ENCODE measurements at places on chromosomes 11 and 22.

GRCh38 chr11:30196400-30197206 is 34.2 kb upstream of the FSHB start:
- DNase-seq, result no peak

- DNase-seq, result peak; percentile 92
Observed at GRCh38 chr11:128407962-128408361, 179.4 kb downstream of the ETS1 start.

GRCh38 chr22:28237112-28237511 is 318.1 kb upstream of the PITPNB start:
- no peak for DNase-seq

DNA sequence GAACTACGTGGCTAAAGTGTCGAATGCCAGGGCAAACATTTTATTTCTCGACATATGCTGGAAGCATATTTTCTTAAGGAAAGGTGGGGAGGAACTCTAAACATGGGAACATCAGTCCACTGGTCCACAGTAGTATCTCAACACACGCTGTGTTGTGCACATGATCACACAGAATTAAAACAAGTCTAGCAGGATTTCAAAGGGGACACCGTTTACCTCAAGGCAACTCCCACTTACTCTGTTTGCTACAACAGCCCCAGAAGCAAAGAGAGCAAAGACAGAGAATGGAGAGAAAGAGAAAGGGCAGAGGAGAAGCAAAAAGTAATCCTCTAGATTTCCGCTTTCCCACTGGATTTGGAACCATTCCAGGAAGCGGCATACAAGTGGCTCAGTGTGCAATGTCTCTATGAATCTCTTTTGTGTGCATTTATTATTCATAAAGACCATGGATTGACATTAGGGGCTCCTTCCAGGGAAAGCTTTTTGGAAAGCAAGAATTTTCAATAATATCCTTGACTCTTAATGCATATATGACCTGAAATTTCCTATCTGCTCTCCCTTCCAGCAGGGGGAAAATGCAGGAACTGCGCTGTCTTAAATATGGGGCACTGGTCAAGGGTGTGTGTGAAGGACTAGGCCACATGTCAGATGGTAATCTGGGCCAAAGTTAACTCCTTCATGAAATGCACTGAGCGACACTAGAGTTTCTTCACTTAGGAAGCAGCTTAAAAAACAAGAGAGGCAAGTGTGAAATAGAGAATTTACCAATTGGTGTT is 34.8 kb upstream of the CCDC34 start:
- no peak for DNase-seq

DNA sequence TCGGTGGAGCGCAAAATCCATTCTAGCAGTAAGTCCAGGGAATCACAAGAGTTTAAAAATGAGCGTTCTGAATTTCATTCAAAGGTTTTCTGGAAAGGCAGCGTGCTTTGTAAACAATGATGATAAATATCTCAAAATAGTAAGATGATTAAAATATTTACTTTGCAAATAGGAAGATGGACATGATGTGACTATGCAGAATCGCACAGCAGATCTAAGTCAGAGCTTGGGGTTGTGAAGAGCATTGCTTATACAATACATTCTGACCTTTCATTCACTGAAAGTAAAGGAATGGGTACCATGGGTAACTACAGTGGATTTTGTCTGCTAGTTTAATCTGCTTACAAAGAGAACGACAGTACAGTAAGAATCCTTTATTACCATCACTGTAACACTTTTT is 77.5 kb downstream of the PPP6R3 start:
- no peak for DNase-seq

- DNase-seq, result no peak
Observed at GRCh38 chr11:83709434-83709833, 423.3 kb upstream of the CCDC90B start.

- DNase-seq, result no peak
Observed at GRCh38 chr11:112538534-112539280, 278.0 kb upstream of the PLET1 start.

DNA sequence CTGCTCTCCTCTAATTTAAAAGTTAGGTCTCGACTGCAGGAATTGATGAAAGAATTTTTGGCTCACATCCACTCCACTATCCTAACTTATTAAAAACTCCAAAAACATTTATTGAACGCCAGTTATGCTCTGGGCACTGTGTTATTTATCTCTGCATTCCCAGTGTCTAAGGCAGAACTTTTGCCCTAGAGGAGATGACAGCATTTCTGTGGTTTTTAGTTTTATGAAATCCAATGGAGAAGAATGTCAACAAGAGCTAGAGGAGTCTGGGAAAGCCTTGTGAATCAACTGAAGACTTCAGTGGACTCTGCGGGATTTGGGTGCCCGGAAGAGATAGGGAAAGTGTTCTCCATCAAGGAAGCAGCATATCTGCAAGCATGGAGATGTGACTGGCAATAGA is 217.0 kb upstream of the PGR start:
- peak; percentile 3 for DNase-seq

- no peak for DNase-seq
Observed at GRCh38 chr11:60838132-60838531, 3.8 kb upstream of the CCDC86 start.

DNA sequence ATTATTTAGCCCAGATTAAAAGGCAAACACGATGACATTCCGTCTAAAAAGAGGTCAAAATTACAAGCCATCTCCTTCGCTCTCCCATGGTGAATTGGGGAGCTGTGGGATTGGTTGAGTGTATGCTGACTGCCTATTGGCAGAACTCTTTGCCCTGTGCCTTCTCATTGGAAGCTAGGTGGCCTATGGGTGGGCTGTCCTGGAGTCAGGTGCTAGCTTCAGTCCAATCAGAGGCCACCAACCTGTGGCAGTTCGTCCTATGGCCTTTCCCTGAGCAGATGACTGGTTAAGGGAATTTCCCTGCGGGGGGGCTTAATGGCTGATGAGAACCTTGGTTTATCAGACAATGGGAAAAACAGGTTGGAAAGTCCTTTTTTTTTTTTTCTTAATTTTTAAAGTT is 3.2 kb upstream of the MTMR3 start:
- no peak for DNase-seq
